ENCODE measurements at places on chromosomes 1 and 21. TPM values are rescaled to one million over a fixed set of nuclear protein-coding genes. Genes with fewer than 3 reads are reported as not detected.

Gene SPRR2E
- not detected for total RNA-seq

Gene IBA57
- total RNA-seq = 15.0 TPM

Gene CLDN14
- not detected for total RNA-seq

Gene ABCG1
- total RNA-seq = 8.7 TPM

Gene NUP210L
- total RNA-seq = 0.30 TPM

Gene HTR6
- not detected for total RNA-seq

Gene TRPM2
- total RNA-seq = 1.8 TPM

DNA sequence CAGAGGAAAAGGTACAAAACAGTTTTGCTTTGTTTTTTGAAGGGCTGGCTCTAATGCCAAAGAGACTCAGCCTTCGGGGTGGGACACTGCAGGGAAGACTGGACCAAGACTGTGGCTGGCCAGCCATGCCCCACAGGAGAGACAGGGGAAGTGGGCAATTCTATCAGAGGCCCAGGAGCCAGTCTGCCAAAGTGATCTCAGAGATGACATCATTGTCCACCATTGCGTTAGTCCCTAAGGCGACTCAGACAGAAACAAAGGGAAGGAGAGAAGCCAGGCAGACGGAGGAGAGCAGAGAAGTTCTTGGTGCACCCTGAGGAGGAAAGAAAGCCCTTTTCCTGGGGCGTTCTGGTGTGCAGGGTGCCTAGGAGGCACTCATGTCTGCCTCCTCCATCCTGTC, 26.4 kb downstream of the OPTC start:
- H3K4me1 ChIP-seq = peaks cover 40% of the 10 kb centered on the region
- H3K27me3 ChIP-seq = no peaks in the 10 kb centered on the region
- H3K27ac ChIP-seq = no peak overlapping the region
- no peaks in the 10 kb centered on the region for H3K36me3 ChIP-seq
- DNase-seq = no peak

GRCh38 chr1:35575416-35575958, 2.4 kb downstream of the TFAP2E start:
- no peaks in the 10 kb centered on the region for H3K36me3 ChIP-seq
- peaks cover 30% of the 10 kb centered on the region for H3K4me1 ChIP-seq
- no peak overlapping the region for H3K27ac ChIP-seq
- no peak overlapping the region for H3K4me3 ChIP-seq
- DNase-seq = no peak

DNA sequence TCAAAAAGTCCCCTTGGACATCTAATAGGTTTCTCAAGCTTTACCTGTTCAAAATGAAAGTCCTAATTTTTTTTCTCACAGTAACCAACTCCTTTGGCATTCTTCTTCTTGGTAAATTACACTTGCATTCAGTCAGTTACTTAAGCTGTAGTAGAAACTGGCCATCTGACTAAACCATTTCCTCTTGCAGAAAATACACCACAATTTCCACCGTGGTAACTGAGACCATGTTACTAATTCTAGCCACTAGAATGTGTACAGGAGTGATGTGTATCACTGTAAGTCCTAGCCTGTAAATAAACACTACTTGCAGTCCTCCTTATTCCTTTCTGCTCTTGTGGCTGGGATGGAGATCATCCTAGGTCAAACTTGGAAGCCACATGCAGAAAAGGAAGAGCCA, 965.4 kb upstream of the TMPRSS15 start:
- no peaks in the 10 kb centered on the region for H3K27me3 ChIP-seq
- no peak overlapping the region for H3K27ac ChIP-seq
- H3K4me3 ChIP-seq = no peak overlapping the region

DNA sequence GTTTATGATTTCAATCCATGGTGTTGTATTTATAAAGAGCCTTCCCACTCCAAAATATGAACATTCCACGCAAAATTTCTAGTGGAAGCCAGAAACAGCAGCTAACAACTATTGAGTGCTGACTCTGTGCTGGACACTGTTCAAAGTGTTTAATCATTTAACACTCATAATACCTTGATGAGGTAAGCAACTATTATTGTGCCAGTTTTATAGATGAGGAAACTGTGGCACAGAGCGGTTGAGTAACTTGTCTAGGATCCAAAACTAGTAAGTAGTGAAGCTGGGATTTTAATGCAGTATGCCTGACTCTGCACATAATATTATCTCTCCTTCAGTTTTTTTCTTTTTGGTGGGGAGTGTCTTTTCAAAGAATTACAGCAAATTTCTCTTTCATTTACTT, 228.3 kb downstream of the SLC35F3 start:
- no peak overlapping the region for H3K27ac ChIP-seq
- H3K36me3 ChIP-seq = no peaks in the 10 kb centered on the region
- H3K4me3 ChIP-seq = no peak overlapping the region
- no peaks in the 10 kb centered on the region for H3K4me1 ChIP-seq

DNA sequence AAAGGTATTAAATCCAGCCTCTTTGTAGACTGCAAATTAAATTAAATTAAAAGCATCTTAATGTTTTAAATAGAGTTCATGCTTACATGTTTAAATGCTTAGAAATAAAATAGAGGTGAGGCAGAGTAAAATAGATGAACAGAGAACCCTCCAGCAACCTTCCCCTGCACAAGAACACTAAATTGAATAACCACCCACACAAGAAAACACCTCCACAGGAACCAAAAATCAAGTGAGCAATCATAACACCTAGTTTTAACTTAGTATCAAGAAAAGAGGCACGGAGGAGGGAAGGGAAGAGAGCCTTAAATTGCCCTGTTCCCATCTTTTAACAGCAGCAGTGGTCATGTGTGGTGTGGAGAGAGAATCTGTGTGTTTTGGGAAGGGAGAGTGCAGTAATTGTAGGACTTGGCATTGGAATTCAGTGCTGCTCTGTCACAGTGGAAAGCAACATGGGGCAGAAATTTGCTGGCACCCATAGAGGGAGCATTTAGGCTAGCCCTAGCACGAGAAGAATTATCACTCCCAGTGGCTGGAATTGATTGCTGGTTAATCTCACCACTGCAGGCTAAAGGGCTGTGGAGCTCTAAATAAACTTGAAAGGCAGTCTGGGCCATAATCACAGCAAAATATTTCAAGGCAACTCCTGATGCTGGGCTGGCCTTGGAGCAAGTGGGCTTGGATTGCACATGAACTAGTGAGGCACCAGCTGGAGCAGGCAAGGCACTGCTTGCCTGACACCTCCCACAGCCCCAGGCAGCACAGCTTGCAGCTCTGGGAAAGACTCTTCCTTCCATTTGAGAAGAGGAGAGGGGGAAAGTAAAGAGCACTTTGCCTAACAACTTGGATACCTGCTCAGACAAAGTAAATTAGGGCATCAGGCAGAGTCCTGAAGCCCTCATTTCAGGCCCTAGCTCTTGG, 1478.8 kb downstream of the NCAM2 start:
- H3K27ac ChIP-seq = no peak overlapping the region
- no peaks in the 10 kb centered on the region for H3K27me3 ChIP-seq
- no peaks in the 10 kb centered on the region for H3K4me1 ChIP-seq
- no peak overlapping the region for H3K4me3 ChIP-seq
- H3K36me3 ChIP-seq = no peaks in the 10 kb centered on the region

DNA sequence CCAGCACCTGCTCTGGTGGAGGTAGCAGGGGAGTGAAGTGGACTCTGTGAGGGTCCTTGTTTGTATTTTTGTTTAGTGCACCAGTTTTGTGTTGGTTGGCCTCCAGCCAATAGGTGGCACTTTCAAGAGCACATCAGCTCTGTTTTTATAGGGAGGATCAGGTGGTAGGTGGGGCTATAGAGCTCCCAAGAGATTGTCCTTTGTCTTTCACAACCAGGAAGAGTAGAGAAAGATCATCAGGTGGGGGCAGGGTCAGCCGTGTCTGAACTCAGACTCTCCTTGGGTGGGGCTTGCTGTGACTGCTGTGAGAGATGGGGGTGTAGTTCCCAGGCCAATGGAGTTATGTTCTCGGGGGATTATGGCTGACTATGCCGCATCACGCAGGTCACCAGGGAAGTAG, 159.8 kb downstream of the ZNF326 start:
- no peaks in the 10 kb centered on the region for H3K27me3 ChIP-seq
- no peaks in the 10 kb centered on the region for H3K4me1 ChIP-seq
- no peaks in the 10 kb centered on the region for H3K36me3 ChIP-seq

DNA sequence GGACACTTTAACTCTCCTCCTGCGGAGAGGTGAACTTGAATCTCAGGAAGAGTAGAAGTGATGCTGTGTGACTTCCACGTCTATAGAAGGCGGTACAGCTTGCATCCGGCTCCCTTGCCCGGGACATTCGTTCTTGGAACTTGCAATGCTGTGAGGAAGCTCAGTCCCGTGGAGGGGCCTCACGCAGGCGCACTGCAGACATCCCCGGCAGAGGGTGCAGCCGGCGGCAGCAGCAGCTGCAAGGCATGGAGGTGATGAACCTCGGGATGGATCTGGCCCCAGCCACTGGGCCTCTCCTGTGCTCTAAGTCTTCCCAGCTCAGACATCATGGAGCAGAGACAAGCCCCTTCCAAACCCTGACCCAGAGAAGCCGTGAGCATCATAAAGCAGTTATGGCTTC, 61.8 kb upstream of the SOD1 start:
- no peak for DNase-seq
- no peaks in the 10 kb centered on the region for H3K36me3 ChIP-seq
- no peak overlapping the region for H3K27ac ChIP-seq
- peaks cover 19% of the 10 kb centered on the region for H3K27me3 ChIP-seq

DNA sequence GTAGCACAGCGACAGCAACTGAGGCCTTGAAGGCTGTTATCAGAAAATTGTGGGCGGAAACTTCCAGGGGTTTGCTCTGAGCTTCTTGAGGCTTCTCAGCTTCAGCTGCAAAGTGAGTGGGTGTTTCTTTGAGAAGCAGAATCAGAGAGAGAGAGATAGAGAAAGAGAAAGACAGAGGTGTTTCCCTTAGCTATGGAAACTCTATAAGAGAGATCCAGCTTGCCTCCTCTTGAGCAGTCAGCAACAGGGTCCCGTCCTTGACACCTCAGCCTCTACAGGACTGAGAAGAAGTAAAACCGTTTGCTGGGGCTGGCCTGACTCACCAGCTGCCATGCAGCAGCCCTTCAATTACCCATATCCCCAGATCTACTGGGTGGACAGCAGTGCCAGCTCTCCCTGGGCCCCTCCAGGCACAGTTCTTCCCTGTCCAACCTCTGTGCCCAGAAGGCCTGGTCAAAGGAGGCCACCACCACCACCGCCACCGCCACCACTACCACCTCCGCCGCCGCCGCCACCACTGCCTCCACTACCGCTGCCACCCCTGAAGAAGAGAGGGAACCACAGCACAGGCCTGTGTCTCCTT, at the start of gene FASLG:
TSS of gene FASLG (plus strand) at position 233 of the 583 bp plus-strand sequence. CDS start at position 332, 99 bp downstream.
- H3K4me1 ChIP-seq = peaks cover 9% of the 10 kb centered on the region
- DNase-seq = no peak
- peak within 1 kb of the TSS; percentile 67 for H3K27ac ChIP-seq

GRCh38 chr1:43306688-43307457, 6.1 kb downstream of the TIE1 start:
- H3K4me3 ChIP-seq = no peak overlapping the region
- DNase-seq = no peak
- H3K27ac ChIP-seq = no peak overlapping the region
- H3K4me1 ChIP-seq = peaks cover 57% of the 10 kb centered on the region
- no peaks in the 10 kb centered on the region for H3K27me3 ChIP-seq
